ENCODE measurements at places on chromosomes 16 and 17.

- no peak for DNase-seq
Observed at GRCh38 chr17:68612209-68612922, 11.2 kb upstream of the FAM20A start.

DNA sequence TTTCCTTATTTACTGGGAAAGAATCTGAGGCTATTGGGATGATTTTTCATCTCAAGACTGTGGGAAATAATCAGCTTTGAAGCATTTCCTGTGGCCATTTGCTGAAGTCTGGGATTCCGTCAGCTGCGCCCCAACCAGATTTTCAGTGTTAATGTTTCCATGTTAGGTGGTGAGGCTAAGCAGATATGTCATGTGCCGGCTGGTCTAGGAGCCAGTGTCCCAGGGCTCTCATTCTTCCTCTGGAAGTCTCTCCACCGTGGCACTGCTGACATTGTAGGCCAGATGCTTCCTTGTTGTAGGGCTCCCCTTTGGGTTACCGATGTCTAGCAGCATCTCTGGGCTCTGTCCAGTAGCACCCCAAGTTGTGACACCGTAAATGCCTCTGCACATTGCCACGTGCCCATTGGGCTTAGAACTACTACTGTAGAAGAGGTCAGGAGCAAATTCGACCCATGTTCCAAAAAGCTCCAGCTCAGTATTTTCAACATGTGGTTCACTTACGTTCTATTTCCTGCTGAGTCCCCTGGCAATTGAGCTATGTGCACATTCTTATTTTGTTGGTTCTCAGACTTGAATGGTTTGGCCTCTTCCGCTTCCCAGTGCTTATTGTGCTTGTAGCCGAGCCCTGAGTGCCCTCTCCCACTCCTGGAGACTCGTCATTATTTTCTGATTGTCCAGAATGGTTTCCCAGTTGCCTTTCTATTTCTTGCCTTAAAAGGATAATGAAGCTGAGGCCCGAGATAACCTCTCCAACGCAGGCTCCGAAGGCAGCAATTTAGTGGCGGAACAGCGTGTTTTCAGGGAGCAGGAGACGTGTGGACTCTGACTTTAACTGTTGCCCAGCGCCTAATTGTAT lies 82.2 kb downstream of the SPECC1 start:
- DNase-seq = no peak

GRCh38 chr16:4426021-4426684 lies 485 bp downstream of the DNAJA3 start:
- DNase-seq = no peak

- DNase-seq = no peak
Observed at GRCh38 chr16:9308356-9308801, 216.9 kb downstream of the HAPSTR1 start.

DNA sequence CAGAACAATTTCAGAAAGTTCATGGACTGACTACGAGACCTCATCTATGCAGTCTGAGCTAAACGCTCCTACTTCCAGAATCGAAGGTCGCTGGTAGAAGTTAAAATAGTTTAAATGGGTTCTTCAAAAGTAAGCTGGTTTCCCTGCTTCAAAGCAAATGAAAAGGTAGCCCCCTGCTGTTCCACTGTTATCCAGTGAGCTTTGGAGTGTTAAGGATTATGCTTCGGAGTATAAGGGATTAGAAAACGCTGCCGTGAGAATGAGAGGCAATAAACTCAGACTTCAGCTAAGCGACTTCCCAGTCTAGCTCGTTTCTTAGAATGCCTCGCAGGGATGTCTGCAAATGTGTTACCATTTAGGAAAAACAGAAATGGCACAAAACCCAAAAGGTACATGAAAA lies 12.4 kb downstream of the MLYCD start:
- DNase-seq = no peak

- peak; percentile 23 for DNase-seq
Observed at GRCh38 chr17:16969931-16970906, 1.7 kb downstream of the TNFRSF13B start.

GRCh38 chr16:85888405-85889331 lies 10.3 kb upstream of the IRF8 start:
- peak; percentile 8 for DNase-seq

GRCh38 chr17:82324566-82325285 lies 7.3 kb upstream of the CD7 start:
- DNase-seq = no peak

- no peak for DNase-seq
Observed at GRCh38 chr16:71568551-71568950, 8.3 kb downstream of the TAT start.

- no peak for DNase-seq
Observed at GRCh38 chr16:28202147-28202746, 9.5 kb downstream of the XPO6 start.

- DNase-seq = peak; percentile 42
Observed at GRCh38 chr17:6239241-6239798, 169.1 kb downstream of the WSCD1 start.

GRCh38 chr16:13039526-13039925 lies 138.1 kb downstream of the SHISA9 start:
- no peak for DNase-seq

DNA sequence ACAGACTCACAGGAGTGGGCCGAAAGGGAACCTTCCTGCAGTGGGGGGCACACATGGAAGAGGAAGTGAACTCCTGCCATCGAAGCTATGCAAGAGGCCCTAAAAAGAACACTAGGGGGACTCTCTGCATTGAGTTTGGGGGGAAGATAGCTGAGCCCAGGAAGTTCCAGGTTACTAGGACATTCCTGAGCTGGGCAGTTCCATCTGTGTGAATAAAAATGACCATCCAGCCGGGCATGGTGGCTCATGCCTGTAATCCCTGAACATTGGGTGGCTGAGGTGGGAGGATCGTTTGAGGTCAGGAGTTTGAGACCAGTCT lies 211.8 kb downstream of the ZNF423 start:
- no peak for DNase-seq

DNA sequence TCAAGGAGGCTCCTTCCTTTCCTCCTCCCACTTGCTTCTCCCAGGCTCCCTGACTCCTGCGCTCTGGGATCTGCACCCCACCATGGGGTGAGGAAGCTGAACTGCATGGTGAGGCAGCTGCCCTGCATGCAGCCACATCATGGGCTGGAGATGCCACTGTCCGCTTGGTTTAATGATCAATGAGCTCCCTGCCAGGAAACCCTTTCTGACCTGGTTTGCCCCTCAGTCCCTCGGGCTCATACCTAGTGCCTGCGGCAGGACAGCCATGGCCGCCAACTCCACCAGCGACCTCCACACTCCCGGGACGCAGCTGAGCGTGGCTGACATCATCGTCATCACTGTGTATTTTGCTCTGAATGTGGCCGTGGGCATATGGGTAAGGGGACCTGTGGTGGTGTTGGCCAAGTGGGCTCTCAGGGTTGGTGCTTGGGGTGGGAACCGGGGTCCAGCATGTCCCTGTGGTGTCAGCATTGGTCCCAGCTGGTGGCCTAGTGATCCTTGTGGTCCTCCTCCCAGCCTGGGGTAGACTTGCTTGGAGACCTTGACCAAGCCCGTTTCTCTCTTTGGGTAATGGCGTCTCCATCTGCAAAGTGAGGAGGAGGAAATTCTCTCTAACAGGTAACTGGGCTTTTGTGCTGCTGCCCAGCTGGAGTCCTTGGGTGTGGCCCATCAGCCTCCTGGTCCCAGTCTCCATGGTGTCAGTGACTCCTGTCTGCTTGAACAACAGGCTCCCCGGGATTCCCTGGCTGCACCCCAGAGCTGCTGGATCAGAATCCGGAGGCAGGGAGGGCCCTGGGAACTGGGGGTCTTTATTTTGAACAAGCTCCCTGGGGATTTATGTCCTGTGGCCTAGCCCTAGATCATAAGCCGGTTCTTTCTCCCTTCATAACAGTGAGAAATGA lies at the start of gene SLC5A10:
TSS of gene SLC5A10 (plus strand) at position 225 of the 902 bp plus-strand sequence. CDS start at position 266, 41 bp downstream.
- DNase-seq = peak; percentile 70

DNA sequence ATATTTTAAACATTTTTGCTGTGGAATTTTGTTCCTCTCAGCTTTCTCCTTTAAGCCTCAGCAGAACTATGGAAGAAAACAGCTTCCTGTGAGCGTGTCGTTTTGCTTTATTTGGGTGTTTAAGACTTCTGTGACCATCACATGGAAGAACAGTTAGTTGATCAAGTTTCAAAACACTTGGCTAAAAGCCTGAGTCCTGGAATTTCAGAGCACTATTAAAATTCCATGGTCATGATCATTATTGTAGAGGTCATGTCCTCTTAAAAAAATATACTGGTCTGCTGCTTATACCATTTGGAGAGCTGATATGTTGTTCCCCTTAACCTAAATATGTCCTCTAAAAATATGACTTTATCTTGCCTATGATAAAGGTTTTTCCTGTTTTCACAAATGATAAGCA lies 12.6 kb upstream of the CDR2 start:
- DNase-seq = no peak

- no peak for DNase-seq
Observed at GRCh38 chr17:5264893-5265292, 17.2 kb upstream of the RABEP1 start.

- DNase-seq = no peak
Observed at GRCh38 chr17:31321481-31321880, at the start of gene EVI2A. Gene EVI2A (minus strand): TSS chr17:31321622. CDS start chr17:31319013, 2,609 bp downstream.

Measured in H9 (cell line).